ENCODE measurements at places on chromosomes 7 and 10.

DNA sequence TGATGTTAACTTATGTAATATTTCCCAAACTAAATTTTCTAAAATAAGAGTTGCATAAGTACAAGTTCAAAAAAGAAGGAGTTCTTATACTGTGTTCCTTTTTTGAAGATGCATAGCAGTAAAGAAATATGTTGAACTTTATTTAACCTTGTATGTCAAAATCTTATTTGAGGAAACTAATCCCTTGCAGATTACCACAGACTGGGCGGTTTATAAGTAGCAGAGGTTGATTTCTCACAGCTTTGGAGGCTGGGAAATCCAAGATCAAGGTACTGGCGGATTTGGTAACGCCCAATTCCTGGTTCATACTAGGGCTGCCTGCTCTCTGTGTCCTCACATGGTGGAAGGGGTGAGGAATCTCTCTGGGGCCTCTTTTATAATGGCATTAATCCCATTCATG, 68.5 kb downstream of the GNAT3 start:
- no peak for DNase-seq

DNA sequence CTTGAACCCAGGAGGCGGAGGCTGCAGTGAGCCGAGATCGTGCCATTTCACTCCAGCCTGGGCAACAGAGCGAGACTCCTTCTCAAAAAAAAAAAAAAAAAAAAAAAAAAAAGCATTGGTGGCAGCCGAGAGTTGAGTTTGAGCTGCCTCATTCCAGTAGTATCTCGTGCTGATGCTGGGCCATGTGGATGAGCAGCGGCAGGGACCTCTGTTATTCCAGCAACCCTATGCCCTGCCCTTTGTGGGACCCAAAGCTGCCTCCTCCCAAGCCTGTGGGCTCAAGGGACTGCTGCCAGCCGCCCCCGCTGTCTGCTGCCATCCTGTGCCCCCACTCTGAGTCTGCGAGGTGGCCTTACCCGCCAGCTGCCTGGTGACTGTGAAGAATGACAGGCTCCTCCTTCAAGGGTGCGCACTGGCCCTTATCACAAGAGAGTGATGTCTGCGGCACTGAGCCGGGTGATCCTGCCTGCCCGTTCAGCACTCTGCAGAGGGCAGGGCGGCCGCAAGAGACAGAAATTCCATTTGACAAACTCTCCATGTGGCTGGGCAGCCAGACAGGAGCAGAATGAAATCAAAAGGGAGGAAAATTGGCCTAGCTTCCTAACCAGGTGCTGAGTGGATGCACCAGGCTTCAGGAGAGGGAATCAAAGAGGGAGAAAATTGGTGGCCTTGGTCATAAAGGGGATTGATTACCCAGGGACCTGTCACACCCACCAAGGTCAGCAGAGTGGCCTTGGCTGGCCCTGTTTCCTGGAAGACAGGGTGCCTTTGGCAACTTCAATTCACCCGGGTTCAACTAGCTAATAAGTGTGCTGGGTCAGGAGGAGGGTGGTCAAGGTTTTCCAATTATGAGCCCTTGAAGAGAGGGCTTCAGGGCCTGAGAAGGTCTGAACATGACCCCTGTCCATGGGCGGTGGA, 65.3 kb upstream of the ZMIZ1 start:
- DNase-seq = no peak

DNA sequence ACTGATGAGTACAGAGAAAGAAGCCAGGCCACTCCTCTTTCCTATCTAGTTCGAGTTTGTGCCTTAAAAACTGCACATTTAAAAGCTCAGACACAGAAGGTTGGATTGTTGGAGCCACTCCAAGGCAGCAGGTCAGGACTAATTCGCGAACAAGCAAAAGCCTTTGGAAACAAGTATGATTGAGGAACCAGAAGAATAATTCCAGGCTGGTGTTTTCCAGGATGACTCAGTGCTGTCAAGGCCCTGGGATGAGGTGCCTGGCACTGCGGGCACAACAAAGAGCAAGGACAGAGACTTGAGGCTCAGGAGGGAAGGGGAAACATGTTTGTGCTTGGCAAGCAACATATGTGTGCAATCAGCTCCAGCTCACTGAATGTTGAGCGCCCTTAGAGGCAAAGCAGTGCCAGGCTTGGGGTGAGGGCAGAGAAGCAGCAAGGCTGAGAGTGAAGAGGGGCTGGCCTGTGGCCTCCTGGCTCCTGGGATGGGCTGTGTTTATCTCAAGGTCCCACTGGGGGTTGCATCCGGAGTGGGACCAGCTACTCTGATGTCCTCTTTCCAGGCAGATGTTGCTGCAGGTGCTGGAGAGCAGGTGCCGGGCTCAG, 44.1 kb downstream of the VSTM4 start:
- no peak for DNase-seq

- no peak for DNase-seq
Observed at GRCh38 chr10:44558521-44558920, 173.6 kb upstream of the CXCL12 start.

- no peak for DNase-seq
Observed at GRCh38 chr10:15069230-15069629, 19.3 kb downstream of the ACBD7 start.

- DNase-seq = no peak
Observed at GRCh38 chr10:29174389-29174788, 114.5 kb upstream of the LYZL1 start.

DNA sequence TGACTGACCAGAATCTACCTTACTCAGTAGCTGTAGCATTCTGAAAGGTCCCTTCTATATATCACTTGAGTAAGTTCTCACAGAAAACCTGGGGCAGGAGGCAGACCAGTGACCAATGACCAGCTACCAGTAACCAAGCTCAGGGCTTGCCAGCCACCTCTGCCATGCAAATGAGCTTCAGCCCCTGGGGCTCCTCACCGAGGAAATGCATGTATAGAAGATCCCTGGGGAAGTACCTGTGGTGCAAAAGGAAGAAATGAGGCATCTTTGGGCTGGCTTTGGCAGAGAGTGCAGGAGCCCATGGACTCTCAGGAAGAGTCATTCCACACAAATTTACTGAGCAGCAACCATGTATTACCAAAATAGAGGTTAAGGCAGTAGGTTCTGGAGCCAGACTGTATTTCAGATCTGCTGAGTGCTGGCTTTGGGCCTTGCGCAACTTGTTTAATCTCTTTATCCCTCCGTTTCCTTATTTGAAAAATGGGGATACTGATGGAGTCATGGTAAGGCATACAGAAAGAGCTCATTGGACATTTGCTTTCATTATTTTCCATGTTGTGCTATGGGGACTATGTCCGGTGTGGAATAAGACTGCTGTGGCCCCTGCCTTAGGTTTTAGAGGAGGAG, 41.1 kb upstream of the FAM204A start:
- no peak for DNase-seq

- DNase-seq = no peak
Observed at GRCh38 chr7:85529831-85530230, 343.0 kb upstream of the SEMA3D start.

GRCh38 chr10:109412353-109412752, 511.0 kb downstream of the XPNPEP1 start:
- no peak for DNase-seq

DNA sequence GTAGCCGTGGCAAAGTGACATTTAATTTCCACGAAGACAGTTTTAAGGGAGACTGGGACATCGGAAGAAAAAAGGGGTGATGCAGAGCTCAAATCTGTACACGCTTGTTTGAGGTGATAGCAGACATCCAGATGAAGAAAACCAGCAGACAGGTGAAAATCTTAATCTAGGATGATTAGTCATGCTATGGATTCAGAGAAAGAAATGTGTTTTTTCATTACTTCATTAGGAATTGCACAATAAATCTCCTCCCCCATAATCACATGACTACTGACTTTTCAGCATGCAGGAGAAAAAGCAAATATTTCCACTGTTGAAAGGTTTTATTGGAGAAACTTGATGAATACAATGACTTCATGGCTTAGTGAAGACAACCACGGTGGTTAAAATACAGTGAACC, 2.5 kb downstream of the NUDT5 start:
- no peak for DNase-seq
